ENCODE measurements at places on chromosomes 12 and 14.

DNA sequence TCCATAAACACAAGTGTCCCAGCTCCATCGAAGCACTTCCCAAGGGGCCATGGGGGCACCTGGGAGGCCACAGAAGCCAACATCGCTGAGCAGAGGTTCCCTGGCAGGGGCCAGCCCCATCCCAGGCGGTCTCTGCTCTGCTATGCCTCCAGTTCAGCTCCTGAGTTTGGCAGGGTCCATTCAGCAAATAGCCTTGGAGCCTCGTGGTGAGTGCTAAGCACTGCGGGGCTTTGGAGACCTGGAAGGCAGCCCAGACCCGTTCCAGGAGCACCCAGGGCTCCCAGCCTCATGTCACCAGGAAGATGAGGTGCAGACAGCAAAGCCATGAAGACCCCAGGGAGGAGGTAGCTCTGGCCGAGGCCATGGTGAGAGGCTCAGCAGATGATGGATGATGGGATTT, 109.5 kb downstream of the LGMN start:
- no peak for DNase-seq

GRCh38 chr14:103856105-103856504, 8.7 kb upstream of the PPP1R13B start:
- DNase-seq, result no peak

DNA sequence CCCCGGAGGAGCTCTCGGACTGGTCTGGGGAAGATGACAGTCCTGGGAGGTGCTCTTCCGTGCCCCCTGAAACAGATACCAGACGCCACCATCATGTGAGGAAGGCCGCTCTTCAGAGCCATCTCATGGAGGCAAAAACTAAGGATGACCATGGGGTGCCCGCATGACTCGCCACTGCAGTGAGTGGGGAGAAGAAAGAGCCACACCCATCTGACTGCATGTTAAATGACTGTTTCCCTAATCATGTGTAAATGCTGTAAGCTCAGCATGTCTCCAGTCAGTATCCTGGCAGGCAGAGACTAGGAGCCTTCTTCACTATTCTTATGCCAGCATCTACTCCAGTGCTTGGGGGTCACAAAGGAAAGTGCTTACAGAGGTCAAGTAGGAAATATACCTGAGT, 4.0 kb downstream of the STON2 start:
- no peak for DNase-seq

GRCh38 chr12:57470970-57471656, 8.6 kb downstream of the ARHGAP9 start:
- DNase-seq, result no peak

- DNase-seq, result no peak
Observed at GRCh38 chr12:46267575-46267824, 1.3 kb downstream of the SLC38A1 start.

DNA sequence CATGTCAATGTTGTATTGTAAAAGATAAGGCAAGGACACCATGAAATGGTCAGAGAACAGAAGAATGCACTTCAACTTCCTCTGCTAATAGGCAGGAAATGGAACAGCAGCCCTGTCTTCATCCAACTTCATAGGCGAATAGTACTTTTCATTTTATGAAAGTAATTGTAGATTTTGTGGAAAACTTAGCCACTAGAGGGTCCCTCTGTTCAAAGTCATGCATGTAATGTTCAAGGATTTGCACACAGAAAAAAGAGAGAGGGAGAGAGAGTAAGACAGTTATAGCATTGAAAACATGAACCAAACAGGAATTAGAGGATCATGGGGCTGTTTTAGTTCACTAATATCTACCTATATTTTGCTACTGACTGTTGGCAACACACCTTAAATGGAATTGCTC, 172.2 kb downstream of the FLRT2 start:
- no peak for DNase-seq

DNA sequence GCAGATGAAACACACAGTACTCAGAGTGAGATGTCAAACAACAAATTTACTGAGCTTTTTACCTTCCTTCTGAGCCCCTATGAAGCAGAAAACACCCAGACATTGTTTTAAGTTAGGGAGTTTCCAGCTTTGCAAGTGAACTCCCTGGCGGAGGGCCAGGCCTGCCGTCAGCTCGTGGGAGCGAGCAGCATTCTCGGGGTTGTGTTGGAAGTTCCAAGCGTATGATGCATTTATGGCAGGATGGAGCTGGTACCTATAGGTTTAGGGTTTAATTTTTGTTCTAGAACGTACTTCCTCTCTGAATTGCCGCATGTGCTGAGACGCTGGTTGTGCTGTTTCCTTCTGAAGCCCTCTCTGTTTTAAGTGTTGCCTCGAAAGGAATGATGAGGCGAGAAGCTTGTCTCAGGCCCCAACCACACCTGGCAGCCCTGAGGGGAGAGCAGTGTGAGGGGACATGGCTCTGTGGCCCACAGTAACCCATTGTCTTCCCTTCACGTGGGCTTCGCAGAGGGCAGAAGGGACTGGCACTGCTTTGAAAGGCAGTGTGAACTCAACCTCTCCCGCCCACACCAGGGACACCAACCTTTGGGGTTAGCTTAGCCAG, 76.6 kb downstream of the SSPN start:
- DNase-seq, result no peak

GRCh38 chr12:20350026-20350425, 18.3 kb upstream of the PDE3A start:
- DNase-seq, result no peak

DNA sequence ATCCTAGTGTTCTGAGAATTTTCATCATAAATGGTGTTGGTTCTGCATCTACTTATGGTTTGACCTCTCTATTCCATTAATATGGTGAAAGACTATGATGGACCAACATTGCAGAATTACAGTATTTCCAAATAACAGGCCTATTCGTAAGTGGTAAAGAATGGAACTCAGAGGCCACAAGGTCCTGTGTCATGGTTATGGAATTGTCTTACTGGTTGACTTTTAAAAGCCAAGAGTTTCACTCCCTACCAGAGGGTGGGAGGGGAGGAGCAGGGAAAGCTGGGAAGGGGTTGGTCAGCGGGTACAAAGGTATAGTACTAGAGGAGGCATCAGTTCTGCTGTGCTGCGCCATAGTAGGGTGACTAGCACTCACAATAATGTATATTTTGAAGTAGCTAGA, 153.4 kb downstream of the TMEM132D start:
- no peak for DNase-seq

- DNase-seq, result no peak
Observed at GRCh38 chr12:45124485-45125155, 73.7 kb upstream of the DBX2 start.

DNA sequence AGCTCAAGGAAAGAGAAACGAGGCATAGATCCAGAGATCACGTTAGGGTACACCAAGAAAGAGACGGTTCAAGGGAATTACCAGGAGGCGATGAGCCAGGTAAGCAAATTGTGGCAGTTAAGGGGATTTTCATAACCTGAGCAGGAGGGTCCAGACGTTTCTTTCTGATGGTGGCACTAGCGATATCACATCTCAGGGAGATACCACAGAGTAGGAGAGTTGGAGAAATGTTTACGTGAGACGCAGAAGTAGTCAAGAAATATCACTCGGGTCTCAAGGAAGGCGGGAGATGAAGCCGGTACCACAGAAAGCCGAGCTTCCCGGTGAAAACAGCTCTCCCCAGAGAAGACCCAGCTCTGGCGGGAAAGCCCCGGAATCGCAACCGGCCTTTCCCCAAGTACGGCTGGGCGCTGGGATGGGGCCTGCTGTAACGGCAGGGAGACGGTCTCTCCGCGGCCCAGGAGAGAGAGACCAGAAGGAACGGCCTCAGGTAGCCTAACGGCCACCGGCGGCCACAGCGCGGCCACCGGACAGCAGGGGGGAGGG, 485 bp downstream of the SENP1 start:
- no peak for DNase-seq

DNA sequence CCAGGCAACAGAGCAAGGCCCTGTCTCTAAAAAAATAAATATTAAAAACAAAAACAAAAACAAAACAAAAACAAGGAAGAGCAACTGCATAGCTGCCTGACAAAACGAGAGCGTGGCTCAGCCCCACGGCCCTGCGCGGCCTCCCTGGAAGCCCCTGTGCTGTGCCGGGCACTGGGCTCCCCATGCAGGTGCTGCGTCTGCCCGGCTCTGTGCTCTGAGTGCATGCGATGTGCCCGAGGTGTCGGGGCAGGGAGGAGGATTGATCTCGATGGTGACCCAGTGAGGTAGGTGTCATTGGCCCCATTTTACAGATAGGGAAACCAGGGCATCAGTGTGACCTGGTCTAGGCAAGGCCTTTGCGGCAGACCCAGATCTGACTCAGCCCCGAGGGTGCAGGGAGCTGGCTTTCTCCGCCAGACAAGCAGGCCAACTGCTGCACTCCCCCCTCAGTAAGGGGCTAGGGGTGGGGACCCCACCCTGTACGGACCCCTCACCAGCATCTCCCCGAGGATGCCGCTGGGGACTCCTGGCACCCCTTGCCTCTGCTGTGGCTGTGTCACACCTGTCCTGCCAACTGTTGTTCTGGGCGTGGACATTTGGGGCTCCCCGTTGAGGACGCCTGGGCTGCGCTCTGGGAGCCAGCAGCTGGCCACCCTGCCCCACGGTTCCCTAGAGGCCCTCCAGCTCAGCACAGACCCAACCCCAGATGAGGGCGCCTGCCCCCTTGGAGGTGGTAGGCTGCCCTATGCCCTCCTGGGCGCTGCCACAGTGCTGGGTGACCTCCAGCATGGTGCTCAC, 15.3 kb downstream of the GPR132 start:
- DNase-seq, result no peak

DNA sequence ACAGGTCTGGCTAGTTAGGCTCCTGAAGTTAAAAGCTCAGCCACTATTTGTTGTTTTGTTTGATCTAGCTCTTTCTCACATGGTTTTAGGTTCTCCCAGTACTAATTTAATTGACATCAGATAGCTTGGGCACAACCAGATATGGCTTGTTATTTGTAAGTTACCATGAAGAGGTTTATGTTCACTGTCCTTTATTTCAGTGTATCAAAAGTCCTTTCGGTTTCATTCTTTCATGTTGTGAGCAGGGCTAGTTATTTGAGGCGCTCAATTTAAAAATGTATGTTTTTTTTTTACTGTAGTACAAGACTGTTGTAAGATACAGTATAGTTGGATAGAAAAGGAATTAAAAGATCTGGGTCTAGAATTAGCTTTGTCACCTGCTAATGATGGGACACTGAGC, 7.0 kb downstream of the GPX2 start:
- DNase-seq, result no peak

DNA sequence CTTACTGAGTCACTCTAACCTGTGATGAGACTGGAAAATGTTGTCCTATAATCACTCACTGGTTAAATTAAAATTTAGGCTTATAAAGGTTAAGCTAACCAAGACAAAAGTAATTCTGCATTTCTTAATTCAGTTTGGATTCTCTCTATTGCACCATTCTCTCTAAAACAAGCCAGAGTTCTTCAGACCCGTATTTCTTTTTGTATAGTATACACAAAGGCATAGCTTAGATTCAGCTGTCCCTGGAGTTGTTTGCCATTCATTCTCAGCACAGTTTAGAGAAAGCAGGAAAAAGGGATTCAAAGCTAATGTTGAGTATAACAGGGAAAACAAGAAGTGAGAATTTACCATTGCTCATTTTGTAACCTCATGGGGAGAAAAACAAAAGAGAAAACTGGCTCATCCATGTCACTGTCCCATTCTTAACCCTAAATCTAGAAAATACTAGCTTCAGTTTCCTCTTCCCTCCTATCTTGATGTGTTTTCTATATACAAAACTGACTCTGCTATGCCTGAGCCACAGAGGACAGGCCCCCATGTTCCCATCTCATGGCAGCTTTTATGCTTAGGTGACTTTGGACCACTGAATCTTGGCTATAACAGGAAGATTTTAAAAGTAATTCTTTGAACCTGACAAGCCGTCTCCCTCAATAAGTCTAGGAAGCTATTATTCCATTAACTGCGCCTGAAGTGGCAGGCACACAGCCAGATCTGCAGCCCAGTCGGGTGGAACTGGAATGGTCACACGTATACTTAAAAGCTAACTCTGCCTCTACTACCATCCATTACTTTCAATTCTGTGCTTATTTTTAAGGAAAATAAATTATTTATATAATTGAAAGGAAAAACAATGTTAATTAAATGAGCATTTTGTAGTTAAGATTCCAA, 7.0 kb downstream of the AREL1 start:
- DNase-seq, result no peak

- DNase-seq, result no peak
Observed at GRCh38 chr12:106152334-106152733, 13.6 kb upstream of the NUAK1 start.

DNA sequence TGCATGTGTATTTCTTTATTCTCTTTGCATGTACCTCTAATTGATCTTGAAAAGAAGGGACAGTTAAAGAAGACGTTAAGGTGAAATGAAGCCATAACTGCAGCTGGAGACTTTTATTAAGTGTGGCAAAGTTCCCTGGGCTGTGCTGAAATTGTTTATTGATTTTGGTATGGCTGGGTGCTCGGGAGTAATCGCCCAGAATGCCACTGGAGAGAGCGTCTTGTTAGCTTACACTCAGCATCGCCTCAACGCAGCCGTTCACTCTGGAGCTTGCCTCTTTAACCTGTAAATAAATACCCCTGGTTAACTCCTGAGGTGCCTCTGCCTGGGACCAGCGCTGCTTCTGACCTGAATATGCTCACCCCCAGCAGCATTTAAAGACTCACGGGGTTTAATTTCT, 98.6 kb downstream of the GPATCH2L start:
- no peak for DNase-seq

GRCh38 chr12:100567945-100568344, 5.5 kb upstream of the GAS2L3 start:
- DNase-seq, result no peak

- no peak for DNase-seq
Observed at GRCh38 chr12:68628698-68629097, 18.0 kb downstream of the RAP1B start.

DNA sequence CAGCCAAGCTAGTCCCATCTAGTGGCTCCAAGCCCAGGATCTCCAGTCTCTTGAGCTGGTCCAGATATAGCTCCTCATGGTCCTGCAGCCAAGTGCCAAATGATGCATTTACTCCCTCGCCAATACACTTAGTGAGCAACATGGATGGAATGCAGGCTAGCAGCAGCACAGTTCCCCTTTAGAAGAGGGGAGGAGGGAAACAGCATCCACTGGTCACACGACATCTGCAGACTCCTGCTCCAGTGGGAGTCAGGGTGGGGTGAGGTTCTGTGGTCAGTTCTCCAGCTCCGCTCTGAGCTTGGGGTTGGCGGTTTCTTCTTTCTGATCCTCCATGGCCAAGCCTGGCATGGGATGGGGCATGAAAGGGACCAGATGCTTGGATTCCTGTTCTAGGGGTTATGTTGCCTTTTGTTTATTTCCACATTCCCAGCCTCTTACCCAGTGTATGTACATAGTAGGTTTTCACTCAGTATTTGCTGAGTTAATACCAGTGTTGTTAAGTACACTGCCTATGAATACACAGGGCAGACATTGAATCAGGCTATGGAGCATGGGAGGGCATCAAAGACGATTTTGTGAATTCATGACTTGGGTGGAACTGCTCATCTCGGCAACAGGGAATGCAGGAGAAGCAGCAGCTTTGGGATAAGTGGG, 57.3 kb downstream of the GALNT16 start:
- no peak for DNase-seq

GRCh38 chr12:65022960-65023359, 98.1 kb downstream of the WIF1 start:
- DNase-seq, result no peak
